ENCODE measurements at places on chromosomes 6 and 20. TPM values are rescaled to one million over a fixed set of nuclear protein-coding genes. Genes with fewer than 3 reads are reported as not detected.

DNA sequence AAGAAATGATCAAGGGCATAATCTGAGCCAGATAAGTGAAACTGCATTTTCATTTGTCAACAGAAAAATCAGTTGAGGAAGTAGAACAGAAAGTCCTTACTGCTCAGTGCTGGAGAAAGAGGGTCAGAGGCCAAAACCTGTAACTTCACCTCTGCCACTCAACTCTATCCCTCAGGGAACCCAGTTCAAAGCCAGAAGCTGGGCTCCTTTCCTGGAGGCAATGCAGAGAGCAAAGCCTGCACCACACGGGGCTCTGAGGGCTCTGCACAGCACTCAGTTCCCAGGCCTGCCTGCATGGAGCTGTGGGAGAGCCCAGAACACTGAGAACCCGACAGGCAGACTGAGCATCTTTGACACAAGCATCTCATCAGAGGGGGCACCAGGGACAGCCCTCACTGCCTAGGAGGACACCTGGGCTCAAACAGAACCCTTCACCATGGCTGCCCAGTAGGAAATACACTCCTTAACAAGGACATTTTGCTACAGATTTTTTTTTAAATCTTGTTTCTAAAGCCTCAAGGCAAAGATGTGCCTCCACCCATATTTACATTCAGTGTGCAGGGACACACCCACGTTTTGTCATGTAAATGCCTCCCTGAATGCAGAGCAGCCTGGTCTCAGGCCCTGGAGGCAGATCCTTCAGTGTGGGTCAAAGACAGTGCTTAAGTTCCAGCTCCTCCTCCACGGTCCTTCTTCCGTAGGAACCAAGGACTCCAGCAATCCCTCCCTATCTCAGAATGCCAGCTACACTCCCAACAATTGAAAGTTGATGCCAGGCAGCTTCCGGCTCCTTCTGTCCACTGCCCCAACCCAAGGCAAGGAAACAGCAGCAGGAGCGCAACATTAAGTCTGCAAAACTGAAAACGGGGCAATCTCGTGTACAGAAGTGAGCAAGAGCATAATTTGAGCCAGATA lies 6.6 kb downstream of the RNASET2 start:
- H3K27ac ChIP-seq = peak overlapping the region; percentile 80
- H3K27me3 ChIP-seq = no peaks in the 10 kb centered on the region
- H3K4me3 ChIP-seq = peak overlapping the region; percentile 45
- peaks cover 57% of the 10 kb centered on the region for H3K4me1 ChIP-seq

- peaks cover 72% of the 10 kb centered on the region for H3K36me3 ChIP-seq
- no peak for DNase-seq
- no peak overlapping the region for H3K4me3 ChIP-seq
Observed at GRCh38 chr6:52515219-52515960, 61.5 kb downstream of the TRAM2 start.

GRCh38 chr6:6825193-6825784 lies 236.8 kb downstream of the LY86 start:
- no peaks in the 10 kb centered on the region for H3K36me3 ChIP-seq
- no peak overlapping the region for H3K27ac ChIP-seq
- DNase-seq = no peak
- peaks cover 26% of the 10 kb centered on the region for H3K27me3 ChIP-seq

DEFB126 gene
- total RNA-seq = not detected
